GM12892 (cell line): ENCODE measurements at places on chromosomes 3 and 15.

DNA sequence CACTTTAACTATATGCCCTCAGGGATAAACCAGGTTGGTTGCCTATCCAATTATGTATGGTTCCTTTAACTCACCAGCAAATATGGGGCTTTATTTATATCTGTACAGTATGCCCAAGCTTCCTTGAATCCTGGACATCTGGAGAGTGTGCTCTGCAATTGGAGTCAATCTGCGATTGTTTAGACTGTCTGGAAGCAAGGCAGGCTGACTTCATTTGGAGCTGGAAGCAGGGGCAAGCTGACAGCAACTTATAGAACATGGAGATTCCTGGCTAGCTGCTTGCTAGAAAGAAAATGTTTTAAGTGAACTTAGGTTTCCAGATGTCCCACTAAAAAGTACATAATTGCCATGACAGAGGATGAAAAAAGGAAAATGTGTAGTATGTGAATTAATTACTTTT, 63.7 kb upstream of the TPRG1 start:
- no peak for DNase-seq

DNA sequence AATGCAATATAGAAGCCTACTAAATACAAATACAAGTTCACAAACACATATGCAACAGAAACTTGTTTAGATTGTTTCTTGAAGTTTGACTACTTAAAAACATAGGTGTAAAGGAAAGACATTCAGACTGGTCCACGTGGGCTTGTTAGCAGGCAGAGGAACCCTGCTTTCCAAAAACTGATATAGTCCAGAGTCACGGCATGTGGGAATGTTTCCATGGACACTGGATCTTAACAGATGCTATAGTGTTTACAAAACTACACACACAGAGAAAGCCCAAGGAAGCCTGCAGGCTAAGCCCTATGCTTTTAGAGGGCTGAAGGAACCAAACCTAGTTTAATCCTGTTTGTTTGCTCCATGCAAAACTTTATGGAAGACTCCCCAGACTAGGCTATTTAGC, 45.2 kb upstream of the LRRC58 start:
- DNase-seq, result no peak

GRCh38 chr3:82030916-82031315, 269.5 kb upstream of the GBE1 start:
- DNase-seq, result no peak

DNA sequence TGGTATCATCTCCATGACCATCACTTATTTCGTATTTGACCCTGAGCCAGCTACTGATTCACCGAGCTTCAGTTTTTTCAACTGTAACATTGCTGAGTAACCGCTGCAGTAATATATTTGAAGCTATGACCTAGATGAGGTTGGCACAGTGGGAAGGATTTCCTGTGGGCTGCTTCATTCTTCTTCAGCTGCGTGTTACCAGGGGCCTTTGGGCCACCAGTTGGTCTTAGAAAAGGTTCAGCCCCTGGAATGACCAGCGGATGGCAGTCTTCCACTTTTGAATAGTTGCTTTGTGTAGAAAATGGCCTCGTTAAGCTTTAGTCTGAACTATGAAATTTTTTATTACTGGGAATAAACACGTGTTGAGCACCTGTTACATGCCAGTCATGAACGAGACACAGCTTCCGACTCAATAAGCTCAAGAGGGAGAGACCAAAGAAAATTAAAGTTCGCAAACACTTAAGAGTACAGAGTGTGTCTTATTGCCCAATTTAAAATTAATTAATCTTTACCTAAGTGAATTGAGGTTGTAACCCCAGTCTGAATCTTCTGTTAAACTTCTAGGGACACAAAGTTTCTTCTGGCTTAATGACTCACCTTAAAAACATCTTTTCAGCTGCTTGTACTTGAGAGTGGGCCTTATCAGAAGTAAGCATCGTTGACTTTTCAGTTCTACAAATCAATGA, 57.6 kb upstream of the NR2E3 start:
- DNase-seq, result no peak

- no peak for DNase-seq
Measured at GRCh38 chr15:67521783-67522568, 1.0 kb downstream of the C15orf61 start.

- no peak for DNase-seq
Measured at GRCh38 chr15:58039079-58040035, 26.2 kb downstream of the ALDH1A2 start.

GRCh38 chr15:69138963-69139362, 21.5 kb upstream of the GLCE start:
- DNase-seq, result no peak

- no peak for DNase-seq
Measured at GRCh38 chr15:93179700-93180102, 90.7 kb upstream of the RGMA start.

DNA sequence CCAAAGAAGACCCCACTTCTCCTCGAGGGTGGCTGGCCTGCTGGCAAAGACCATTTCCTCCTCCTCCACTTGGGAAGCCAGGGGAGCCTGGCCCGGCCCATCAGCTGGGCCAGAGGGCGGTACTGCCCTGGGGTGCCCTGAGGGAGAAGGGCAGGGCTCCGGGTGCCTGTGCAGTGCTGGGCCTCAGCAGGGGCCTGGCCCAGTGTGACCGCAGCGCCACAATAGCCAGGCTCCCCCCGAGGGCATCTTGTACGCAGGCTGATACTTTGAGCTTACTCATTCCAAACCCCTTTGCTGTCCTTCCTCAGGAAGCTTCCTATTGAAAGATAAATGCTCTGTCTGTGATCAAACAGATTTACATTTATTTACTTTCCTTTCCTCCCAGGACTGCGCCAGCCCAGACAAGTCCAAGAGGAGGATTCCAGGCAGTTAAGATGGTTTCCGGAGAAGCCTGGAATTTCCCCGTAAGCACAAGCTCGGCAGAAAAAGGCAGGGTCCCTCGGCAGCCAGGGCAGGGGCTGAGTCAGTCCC, 240.1 kb downstream of the XXYLT1 start:
- no peak for DNase-seq

- no peak for DNase-seq
Measured at GRCh38 chr3:15453991-15454625, 26.7 kb downstream of the EAF1 start.

DNA sequence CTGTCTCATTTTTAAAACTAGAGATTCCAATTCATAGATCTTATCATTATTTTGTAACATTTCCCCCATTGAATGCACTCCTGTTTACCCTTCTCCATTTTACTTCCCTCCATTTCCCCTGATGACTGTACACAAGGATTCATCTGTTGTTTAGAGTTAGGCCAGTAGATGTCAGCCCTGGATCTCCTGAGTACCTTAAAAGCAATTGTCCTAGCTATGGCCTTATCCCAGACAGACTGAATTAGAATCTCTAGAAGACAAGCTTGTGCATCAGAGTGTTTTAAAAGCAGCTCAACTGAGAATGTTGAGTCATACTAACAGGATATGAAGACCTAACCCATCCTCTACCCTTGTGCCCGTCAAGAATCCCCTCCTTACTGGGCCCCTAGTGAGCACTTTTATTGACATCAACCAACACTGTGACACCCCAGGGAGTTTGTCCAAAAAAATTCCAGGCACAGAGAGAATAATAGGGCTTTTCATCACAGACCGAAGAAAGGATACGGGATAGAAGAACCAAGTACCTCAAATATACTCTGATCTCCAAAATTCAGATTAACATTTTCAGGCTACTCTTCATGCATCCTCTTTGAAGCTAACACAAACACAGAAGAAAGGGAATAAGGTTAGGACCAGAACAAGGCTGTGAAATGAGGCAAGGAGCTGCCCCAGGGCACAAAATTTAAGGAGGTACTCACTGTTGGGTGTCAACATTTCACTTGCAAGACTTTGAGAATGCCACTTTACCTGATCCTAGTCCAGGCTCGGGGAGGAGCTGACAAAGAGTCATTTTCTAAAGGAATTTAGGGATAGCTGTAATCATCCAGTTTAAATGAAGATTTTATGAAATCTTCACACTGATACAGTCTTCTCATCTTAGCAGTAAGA, 17.1 kb downstream of the ZBED2 start:
- no peak for DNase-seq

DNA sequence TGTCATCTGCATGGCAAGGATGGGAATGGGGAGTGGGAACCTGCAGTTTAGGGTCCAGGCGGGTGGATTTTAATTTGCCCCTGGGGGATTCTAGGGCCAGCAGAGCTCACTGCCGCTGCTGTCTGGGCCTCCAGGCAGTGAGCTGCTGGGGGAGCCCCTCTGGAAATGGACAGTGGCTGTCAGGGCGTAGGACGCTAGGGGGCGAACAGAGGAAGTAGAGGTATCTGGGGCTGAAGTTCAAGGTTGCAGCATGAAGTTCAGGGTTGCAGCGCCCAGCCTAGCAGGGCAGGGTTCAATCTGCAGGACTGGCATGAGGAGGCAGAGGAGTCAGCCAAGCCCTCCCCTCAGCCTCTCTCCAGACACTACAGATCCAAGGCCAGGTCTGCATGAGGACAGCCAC, 49.5 kb downstream of the APBA2 start:
- DNase-seq, result no peak

DNA sequence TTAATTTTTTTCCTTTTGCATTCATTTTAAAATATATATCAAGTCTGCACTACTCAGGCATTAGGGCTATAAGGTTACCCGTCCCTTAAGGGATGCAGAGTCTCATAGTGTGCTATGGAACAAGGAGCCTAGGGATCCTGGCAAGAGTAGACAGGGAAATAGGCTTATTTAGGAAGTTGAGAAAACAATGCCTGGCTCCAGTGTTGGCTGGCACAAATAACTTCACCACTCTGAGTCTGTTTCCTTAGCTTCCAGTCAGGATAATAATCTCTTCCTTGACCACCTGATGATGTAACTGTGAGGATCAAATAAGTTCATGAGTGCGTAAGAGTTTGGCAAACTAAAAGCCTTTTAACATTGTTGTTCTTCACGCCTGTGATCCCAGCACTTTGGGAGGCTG, 540.8 kb upstream of the IL12A start:
- no peak for DNase-seq

- DNase-seq, result no peak
Measured at GRCh38 chr15:51093839-51094605, 684 bp downstream of the TNFAIP8L3 start.

DNA sequence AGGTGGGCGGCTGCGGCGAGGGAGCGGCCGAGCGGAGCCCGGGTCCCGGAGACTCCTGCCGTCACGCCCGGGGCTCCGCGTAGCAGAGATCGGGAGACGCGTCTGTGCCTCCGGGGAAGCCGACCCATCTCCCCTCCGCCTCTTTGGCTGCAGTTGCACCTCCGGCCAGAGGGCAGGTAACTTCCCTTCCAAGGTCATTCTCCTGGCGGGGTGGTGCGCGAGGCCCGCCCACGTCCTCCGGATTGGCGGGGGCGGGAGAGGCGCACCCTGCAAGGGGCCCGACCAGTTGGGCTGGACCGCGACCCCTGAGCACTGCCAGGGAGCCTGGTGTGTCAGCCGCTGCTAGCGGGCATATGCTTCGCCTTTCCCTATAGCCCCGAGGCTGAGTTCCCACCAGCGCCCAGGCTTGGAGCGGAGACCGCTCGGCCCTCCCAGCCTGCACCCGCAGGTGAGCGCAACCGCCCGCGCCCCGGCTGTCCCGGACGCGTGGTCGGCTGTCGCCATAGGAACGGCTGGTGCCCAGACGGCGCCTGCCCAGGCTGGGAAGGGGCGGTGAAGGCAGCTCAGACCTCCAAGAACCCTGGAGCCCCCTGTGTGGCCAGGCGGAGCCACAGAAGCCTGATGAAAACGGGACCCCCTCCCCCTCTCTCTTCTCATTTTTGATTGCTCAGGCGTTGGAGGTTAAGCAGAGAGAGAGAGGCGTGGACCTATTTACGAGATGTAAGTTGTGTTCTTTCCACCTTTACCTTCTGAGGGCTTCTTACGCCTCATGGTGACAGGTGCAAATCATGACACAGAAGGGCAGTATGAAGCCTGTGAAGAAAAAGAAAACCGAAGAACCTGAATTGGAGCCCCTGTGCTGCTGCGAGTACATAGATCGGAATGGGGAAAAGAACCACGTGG, 453 bp downstream of the ZDHHC23 start:
- peak; percentile 51 for DNase-seq

DNA sequence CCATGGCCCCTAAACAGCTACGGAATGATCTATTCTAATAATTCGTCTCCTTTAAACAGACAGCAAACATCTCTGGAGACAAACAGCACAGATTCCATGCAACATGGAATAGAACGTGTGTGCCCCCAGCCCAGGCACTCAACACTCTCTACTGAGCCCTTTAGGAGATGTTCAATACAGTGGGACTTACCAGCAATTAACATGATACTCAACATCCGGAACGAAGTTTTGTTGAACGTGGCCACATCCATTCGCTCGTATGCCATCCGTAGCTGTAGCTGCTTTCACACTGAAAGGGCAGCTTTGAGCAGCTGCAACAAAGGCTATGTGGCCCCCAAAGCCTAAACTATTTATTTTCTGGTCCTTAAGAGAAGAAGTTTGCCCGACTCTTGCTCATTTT, 3.5 kb downstream of the ADAMTS17 start:
- no peak for DNase-seq
